ENCODE measurements at places on chromosomes 7 and 10. TPM values are rescaled to one million over a fixed set of nuclear protein-coding genes. Genes with fewer than 3 reads are reported as not detected.

Gene SPAM1
- not detected for polyA plus RNA-seq

Gene IL15RA
- not detected for polyA plus RNA-seq

Gene FLNC
- polyA plus RNA-seq, result 0.36 TPM

Gene ARMC10
- 26.1 TPM for polyA plus RNA-seq

Gene EXOSC1
- polyA plus RNA-seq, result 33.5 TPM

Data from neural cell (in vitro differentiated cells).